ENCODE measurements at places on chromosomes 4 and X. TPM values are rescaled to one million over a fixed set of nuclear protein-coding genes. Genes with fewer than 3 reads are reported as not detected.

GAB3 gene
- total RNA-seq: 1.1 TPM

UNC5C gene
- 0.95 TPM for total RNA-seq

PABPC1L2B gene
- not detected for total RNA-seq

HMX1 gene
- not detected for total RNA-seq

NLRP2B gene
- not detected for total RNA-seq

GRCh38 chr4:30718021-30718542 lies 2.1 kb upstream of the PCDH7 start:
- no peaks in the 10 kb centered on the region for H3K36me3 ChIP-seq
- no peak for DNase-seq
- H3K4me1 ChIP-seq: peaks cover 4% of the 10 kb centered on the region
- H3K27ac ChIP-seq: peak overlapping the region; percentile 72

DNA sequence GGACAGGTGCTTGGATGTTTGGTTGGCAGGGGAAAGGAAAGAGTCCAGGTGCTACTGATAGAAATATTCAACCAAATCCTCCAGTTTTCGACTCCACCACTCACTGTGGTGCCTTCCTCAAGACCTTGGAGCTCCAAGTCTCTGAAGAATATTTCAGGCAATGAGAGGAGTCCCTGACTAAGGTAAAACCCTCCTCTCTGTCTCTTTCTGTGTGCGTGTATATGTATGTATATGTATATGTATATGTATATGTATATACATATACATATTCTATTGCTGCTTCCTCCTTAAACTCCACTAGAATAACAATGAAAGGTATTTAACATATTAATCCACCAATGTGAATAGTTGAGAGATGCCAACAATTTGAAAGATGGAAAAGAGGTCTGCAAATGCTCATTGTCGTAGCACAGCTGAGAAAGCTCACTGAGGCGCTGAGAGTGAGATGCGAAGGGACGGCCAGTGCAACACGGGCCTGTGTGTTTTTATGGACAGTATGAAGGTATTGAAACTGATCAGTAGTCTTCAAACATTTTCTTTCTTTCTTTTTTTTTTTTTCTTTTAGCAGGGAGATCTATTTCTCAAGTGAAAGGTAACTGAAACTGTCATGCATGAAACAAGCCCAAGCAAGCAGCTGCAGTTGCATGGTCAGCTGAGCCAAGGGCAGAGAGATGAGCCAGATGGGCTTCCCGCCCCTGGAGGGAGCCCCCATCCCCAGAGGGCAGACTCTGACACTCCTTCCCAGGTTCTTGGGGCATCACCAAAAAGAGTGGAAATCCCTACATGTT lies 41.1 kb upstream of the HS3ST1 start:
- H3K36me3 ChIP-seq: no peaks in the 10 kb centered on the region
- no peak for DNase-seq
- H3K27me3 ChIP-seq: no peaks in the 10 kb centered on the region
- H3K4me3 ChIP-seq: no peak overlapping the region
- H3K4me1 ChIP-seq: peaks cover 7% of the 10 kb centered on the region
- H3K27ac ChIP-seq: peak overlapping the region; percentile 73

DNA sequence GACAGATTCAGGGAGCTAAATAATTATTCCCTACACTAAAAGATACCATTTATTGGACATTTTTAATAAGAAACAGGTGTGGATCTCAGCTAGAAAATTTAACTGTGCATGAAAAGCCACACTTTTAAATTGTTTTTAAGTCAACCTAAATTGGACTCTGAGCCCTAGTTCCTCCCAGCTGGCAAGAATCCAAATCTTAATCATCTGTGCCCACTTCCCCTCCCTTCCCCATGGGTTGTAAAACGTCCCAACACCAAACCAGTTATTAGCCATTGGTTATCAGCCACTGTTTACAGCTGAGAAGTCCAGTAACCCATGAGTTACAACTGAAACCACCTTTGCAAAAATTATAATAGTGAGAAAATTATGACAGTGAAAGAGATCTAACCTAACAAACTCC lies 125.6 kb upstream of the S100G start:
- H3K27me3 ChIP-seq: no peaks in the 10 kb centered on the region
- H3K27ac ChIP-seq: no peak overlapping the region
- no peaks in the 10 kb centered on the region for H3K4me1 ChIP-seq
- H3K4me3 ChIP-seq: no peak overlapping the region
- no peaks in the 10 kb centered on the region for H3K36me3 ChIP-seq

- no peak for DNase-seq
- no peaks in the 10 kb centered on the region for H3K27me3 ChIP-seq
- no peak overlapping the region for H3K4me3 ChIP-seq
- H3K36me3 ChIP-seq: no peaks in the 10 kb centered on the region
- H3K27ac ChIP-seq: no peak overlapping the region
Measured at GRCh38 chr4:131052646-131053045, 1956.7 kb downstream of the C4orf33 start.

DNA sequence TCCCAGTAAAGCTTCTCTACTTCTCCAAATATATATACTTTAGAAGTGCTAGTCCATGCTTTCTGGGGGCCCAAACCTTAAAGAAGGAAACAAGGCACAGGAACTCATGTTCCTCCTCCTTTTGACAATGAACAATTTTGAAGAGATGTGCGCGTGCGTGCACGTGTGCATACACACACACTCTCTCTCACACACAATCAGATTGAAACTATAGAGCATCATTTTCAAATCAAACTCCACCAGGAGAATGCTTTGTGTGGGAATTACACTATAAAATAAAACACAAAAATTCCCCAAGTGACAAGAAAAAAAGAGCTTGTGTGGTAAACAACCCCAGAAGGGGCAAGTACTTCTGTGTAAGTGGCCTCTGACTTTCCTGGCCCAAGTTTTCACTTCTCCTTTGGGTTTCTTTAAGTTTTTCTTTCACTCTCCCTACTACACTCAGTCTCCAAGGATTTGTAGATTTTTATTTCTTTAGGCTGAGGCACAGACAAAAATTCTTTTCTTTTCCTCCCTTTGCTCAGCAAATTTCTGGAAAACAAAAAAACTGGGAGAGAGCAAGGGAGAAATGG lies 46.6 kb upstream of the SHISA3 start:
- no peaks in the 10 kb centered on the region for H3K36me3 ChIP-seq
- H3K4me3 ChIP-seq: no peak overlapping the region
- no peaks in the 10 kb centered on the region for H3K4me1 ChIP-seq
- DNase-seq: no peak
- no peaks in the 10 kb centered on the region for H3K27me3 ChIP-seq

DNA sequence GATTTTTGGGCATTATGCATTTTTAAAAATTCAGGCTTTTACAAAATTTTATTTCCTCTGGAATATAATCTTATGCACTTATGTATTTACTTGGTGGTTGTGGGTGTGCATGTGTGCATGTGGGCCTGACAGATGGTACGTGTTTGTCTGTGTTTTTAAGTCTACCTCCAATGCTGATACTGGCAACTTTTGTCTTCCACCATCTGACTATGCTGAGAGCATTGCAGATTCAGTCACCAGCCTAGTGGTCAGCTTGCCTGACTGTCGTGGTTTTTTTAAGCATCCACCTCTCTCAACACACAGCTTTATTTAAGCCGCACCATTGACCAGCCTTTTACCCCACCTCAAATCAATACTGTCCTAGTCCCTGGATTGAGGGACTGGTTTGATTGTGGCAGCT lies 37.1 kb downstream of the FSTL5 start:
- no peaks in the 10 kb centered on the region for H3K36me3 ChIP-seq
- no peak overlapping the region for H3K27ac ChIP-seq
- no peaks in the 10 kb centered on the region for H3K4me1 ChIP-seq

- DNase-seq: no peak
- H3K4me1 ChIP-seq: no peaks in the 10 kb centered on the region
- no peak overlapping the region for H3K4me3 ChIP-seq
- H3K27ac ChIP-seq: no peak overlapping the region
- no peaks in the 10 kb centered on the region for H3K27me3 ChIP-seq
Measured at GRCh38 chr4:187380181-187380581, 615.4 kb upstream of the ZFP42 start.

- no peak overlapping the region for H3K27ac ChIP-seq
- H3K4me1 ChIP-seq: no peaks in the 10 kb centered on the region
- DNase-seq: no peak
- no peaks in the 10 kb centered on the region for H3K36me3 ChIP-seq
- no peaks in the 10 kb centered on the region for H3K27me3 ChIP-seq
Measured at GRCh38 chrX:139094671-139095592, 383.4 kb upstream of the FGF13 start.

GRCh38 chr4:48058617-48059530 lies 42.3 kb downstream of the NIPAL1 start:
- no peaks in the 10 kb centered on the region for H3K36me3 ChIP-seq
- no peak for DNase-seq
- H3K27ac ChIP-seq: no peak overlapping the region
- no peak overlapping the region for H3K4me3 ChIP-seq

DNA sequence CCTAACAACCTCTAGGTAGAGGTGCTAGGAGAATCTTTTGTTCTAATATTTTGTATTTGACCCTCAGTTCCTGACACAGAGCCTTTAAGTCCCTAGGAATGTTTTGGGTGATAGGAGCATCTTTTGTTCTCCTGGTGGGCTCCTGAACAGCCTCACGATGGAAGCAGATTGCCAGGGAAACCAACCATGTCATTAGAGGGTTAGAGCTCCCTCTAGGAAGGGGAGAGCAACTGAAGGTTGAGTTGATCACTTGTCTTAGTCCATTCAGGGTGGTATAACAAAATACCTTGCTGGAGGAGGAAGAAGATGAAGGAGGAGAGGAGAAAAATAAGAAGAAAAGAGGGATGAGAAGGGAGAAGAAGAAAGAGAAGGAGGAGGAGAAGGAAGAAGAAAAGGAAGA lies 9.2 kb downstream of the VCX start:
- no peak overlapping the region for H3K27ac ChIP-seq
- H3K36me3 ChIP-seq: no peaks in the 10 kb centered on the region
- H3K4me1 ChIP-seq: no peaks in the 10 kb centered on the region
- no peaks in the 10 kb centered on the region for H3K27me3 ChIP-seq
- H3K4me3 ChIP-seq: no peak overlapping the region
- DNase-seq: no peak

DNA sequence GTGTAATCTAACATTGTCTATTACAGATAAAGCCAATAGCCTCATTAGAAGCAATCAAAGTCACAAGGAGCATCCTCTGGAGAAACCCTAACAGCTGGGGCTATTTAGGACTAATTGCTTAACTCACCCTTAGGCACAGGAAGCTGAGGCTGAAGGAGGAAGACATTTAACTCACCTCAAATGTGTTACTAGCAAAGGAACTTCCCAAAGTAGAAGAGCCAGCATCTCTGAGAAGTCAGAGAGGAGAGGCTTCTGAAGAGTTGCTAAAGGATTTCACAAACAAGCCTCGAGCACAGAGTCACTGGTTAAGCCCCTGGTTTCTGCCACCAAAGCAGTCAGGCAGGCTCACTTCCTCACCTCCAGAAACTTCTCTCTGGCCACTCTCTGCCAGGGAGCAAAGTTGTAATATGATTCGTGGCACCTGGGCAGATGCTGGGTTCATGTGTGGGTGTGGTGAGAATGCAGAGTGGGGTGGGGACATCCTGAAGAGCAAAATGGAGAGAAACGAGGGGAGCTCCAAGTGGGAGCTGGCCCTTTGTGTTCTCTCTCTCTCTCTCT lies 201.3 kb downstream of the HS6ST2 start:
- H3K27me3 ChIP-seq: no peaks in the 10 kb centered on the region
- H3K36me3 ChIP-seq: no peaks in the 10 kb centered on the region
- DNase-seq: no peak

DNA sequence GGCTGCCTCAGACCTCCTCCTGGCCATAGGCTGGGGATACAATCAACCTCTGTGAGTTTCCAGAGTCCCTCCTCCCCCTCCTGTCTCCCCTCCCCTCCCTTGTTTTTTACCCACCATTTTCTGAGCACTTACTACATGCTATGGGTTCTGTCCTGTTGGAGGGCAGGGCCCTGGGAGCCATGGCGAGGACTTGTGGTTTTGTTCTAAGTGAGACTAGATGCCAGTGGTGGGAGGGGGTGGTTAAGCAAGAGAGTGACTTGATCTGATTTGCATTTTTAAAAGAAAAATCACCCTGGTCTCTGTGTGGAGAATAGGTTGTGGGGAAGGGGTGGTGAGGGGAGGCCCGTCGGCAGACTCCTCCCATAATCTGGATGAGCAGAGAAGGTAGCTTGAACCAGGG lies 39.5 kb downstream of the EFNB1 start:
- no peaks in the 10 kb centered on the region for H3K27me3 ChIP-seq
- no peak overlapping the region for H3K4me3 ChIP-seq
- no peaks in the 10 kb centered on the region for H3K36me3 ChIP-seq
- H3K4me1 ChIP-seq: no peaks in the 10 kb centered on the region

DNA sequence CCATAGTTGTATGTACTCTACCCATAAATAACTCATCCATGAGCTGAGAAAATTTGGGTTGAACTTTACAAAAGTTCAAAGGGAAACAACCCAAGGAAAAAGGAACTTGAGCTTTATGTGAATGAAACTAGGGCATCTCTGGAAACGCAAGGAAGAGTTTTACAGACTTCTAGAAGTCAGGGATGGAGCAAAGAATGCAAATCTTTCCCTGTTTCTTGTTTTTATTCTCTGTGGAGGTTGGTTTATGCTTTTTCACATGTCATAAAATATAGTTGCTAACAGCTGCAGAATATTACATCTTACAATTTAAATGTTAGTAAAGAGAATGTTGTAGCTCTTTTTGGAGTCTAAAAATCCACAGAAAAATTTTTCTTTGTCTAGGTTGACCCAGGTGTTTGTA lies 754.1 kb downstream of the PCDH7 start:
- no peak overlapping the region for H3K27ac ChIP-seq
- H3K4me3 ChIP-seq: no peak overlapping the region
- no peaks in the 10 kb centered on the region for H3K27me3 ChIP-seq
- no peaks in the 10 kb centered on the region for H3K36me3 ChIP-seq
- no peak for DNase-seq

GRCh38 chr4:77342170-77342810 lies 185.3 kb downstream of the CCNG2 start:
- H3K4me3 ChIP-seq: no peak overlapping the region
- peaks cover 7% of the 10 kb centered on the region for H3K4me1 ChIP-seq
- no peaks in the 10 kb centered on the region for H3K36me3 ChIP-seq
- H3K27me3 ChIP-seq: no peaks in the 10 kb centered on the region
- no peak overlapping the region for H3K27ac ChIP-seq
- no peak for DNase-seq

DNA sequence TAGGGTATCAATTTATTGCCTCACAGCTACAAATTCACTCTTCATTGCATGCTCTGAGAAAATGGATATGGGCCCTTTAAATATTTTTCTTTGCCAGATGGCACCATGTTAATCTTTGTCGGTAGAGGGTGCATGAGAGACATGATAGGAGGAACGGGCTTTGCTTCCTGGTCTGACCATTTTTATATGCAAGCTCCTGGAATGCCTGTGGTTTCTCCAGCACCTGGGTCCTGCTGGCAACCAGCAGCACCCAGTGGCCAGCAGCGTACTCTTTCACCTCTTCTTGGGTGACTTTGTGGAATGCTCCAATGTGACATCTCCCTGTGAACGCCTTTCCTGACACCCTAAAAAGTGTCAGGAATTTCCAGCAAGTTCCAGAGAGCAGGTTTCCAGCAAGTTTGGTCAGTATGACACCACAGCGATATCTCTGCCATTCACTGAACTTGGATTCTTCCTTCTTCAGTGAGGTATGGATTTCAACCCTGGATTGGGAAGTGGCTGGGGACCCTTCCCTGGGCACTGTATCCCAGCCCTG lies 140.3 kb upstream of the PGRMC2 start:
- H3K27me3 ChIP-seq: no peaks in the 10 kb centered on the region
- no peaks in the 10 kb centered on the region for H3K36me3 ChIP-seq
- no peak overlapping the region for H3K27ac ChIP-seq
- no peak overlapping the region for H3K4me3 ChIP-seq
- no peak for DNase-seq
- peaks cover 28% of the 10 kb centered on the region for H3K4me1 ChIP-seq

GRCh38 chr4:93749292-93749761 lies 79.2 kb upstream of the ATOH1 start:
- no peaks in the 10 kb centered on the region for H3K36me3 ChIP-seq
- no peak overlapping the region for H3K27ac ChIP-seq
